Activated CD4-positive, CD25-positive, alpha-beta regulatory T cell treated with anti-CD3 and anti-CD28 coated beads, Interleukin-2, amount 50 U/mL, for 16 hours (primary cell): ENCODE measurements at places on chromosomes 1 and 21.

DNA sequence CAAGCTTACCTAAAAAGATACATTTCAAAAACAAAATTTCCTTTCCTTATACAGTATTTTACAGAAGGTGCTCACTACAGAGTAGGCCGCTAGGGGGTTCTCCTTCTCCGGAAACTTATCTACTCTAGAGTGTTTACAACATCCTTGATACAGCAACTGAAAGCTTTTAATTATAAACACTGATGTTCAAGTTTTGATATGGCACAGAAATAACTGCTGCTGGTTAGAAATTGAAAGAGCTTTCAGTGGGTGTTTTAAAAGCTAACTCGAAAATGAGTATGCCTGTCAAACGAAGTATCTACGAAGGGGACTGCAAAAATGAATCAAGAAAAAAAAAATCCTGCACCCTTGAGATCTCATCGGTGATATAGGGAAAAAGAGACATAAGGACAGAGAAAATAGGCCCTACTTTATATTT lies 1.0 kb downstream of the YOD1 start:
- peak; percentile 21 for DNase-seq

DNA sequence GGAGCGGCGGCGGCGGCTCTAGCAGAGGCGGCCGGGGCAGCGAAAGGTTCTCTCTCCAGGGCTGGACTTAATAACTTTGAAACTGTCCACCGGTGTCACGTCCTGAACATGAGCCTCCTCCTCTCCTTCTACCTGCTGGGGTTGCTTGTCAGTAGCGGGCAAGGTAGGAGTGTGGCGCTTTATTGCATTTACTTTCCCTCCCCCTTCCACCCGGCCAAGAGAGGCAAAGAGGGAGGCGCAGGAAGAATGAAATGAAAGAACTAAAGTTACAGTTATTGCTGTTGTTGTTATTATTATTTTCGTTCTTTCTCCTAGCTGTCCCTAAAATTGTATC lies 214 bp downstream of the NCAM2 start:
- no peak for DNase-seq

DNA sequence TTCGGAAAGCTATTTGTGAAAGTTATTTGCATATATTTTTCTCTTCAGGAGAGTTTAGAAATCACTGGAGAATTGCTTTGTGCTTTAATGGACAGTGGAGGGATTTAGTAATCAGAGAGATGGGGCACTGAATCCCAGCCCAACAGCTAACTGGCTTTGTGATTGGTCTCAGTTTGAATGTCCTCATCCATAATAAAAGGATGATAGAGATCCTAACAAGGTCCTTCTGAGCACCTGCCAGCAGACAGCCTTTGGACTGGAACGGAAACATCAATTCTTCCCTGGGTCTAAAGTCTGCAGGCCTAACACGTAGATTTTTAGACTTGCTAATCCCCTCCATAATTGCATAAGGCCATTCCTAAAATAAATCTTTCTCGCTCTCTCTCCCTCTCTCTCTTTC lies 112.0 kb upstream of the ADAMTS5 start:
- DNase-seq = no peak

DNA sequence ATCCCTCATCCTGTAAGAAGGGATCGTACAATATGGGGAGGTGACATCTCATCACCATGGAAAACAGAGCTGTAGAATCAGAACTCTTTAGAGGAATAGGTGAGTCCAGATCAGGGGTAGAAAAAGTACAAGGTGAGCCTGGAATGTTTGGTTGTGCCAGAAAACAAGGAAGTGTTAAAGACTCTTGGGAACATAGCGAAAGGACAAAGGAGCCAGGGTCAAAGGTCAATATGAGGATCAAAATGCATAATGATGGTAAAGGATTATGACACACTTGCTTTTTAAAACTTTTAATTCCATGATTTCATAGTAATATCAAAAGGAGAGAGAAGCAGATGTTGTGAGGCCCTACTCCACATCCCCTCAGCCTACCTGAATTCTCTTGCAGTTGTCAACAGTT lies 19.2 kb upstream of the TRIM33 start:
- DNase-seq = no peak

- DNase-seq = no peak
These were observed 120.3 kb upstream of the VAMP3 start for GRCh38 chr1:7650801-7651200.

DNA sequence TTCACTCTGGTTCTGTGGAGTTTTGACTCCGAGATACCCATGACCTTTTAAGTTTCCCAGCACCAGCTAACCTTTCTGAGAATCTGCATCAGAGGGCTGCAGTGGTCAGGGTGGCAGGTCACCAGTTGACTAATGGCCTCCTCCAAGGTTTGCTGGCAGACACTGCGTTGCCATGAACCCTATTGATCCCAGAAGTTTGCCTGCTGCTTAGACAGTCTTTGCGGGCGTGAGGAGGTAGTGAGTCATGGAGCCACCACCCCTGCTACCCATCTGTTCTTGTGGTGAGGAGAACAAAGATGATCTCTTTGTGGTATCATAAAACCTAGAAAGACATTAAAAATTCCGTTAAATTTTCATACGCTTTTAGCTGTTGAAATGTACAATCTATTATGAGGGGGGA lies 180.4 kb downstream of the FGGY start:
- no peak for DNase-seq

DNA sequence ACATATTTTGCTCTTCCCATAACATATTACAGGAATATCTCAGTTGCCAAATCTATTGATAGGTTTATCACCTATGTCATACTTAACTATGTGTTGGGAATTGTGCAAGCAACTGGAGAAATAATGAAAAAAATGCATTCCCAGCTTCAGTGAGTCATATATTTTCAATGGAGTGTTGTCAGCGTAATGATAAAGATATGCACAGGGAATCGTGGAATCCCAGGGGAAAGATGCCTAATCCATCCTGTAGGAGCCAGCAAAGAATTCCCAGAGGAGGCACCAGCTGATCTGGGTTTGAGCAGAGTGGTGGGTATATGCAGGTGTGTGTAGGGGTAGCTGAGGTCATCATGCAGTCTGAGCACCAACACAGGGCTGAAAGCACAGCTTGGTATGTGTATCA lies 213.3 kb upstream of the DAB1 start:
- no peak for DNase-seq

DNA sequence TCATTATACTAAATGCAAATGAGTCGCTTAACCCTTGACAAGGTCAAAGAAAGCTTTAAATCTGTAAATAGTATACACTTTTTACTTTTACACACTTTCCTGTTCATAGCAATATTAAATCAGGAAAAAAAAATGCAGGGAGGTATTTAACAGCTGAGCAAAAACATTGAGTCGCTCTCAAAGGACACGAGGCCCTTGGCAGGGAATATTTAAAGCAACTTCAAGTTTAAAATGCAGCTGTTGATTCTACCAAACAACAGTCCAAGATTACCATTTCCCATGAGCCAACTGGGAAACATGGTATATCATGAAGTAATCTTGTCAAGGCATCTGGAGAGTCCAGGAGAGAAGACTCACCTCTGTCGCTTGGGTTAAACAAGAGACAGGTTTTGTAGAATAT lies 62.7 kb downstream of the CAPN2 start:
- no peak for DNase-seq

GRCh38 chr21:29939104-29939923 lies 482 bp downstream of the GRIK1 start:
- DNase-seq = no peak

DNA sequence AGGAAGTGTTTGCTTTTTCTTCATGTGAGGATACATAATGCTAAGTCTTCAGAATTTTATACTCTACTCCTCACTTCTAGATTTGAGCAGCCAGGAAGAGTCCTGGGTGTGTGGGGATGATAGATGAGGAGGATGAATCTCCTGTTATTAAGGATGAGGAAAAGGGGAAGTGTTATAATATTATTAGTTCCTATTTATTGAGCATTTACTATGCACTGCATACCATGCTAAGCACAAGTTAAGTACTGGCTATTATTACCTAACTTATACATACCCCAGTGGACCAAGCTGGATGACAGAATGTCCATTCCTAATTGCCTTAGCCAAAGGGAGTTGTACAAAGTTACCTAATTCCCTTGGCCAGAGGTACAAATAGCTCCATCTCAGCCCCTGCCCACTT lies 19.8 kb downstream of the CACHD1 start:
- DNase-seq = no peak

GRCh38 chr1:8493916-8494540 lies 176.1 kb downstream of the SLC45A1 start:
- DNase-seq = no peak

- no peak for DNase-seq
These were observed 895.9 kb upstream of the ADGRL4 start for GRCh38 chr1:79902418-79902817.

DNA sequence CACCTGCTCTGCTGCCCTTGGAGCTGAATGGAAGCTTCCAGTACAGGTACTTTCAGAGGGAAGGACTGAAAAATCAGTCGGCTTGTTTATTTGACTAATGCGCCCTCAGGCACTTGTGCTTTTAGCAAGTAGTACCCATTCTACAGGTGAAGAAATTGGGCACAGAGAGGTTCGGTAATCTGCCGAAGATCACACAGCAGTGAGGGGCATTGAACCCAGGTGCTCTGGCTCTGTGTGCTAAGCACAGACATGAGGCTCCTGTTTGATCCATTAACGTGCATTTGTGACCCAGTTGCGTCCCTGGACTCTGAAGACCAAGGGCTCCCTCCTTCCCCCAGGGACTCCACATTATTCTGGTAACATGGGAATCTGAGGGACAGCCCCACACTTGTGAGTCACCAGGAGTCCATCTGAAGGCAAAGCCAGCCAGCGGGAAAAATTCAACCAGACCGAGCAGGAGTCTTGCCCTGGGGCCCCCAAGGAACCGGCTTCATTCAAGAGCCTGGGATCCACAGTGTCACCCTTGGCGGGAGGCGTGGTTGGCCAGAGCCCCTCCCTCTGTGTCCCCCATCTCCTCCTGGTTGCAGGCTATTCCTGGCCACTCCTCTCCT lies 192.4 kb upstream of the ARHGEF16 start:
- DNase-seq = no peak

GRCh38 chr1:221829327-221830015 lies 87.6 kb upstream of the DUSP10 start:
- DNase-seq = peak; percentile 17

- DNase-seq = no peak
These were observed 4.0 kb downstream of the CHI3L1 start for GRCh38 chr1:203182387-203182953.

GRCh38 chr1:207453710-207454045 lies 450 bp upstream of the CR2 start:
- DNase-seq = no peak

DNA sequence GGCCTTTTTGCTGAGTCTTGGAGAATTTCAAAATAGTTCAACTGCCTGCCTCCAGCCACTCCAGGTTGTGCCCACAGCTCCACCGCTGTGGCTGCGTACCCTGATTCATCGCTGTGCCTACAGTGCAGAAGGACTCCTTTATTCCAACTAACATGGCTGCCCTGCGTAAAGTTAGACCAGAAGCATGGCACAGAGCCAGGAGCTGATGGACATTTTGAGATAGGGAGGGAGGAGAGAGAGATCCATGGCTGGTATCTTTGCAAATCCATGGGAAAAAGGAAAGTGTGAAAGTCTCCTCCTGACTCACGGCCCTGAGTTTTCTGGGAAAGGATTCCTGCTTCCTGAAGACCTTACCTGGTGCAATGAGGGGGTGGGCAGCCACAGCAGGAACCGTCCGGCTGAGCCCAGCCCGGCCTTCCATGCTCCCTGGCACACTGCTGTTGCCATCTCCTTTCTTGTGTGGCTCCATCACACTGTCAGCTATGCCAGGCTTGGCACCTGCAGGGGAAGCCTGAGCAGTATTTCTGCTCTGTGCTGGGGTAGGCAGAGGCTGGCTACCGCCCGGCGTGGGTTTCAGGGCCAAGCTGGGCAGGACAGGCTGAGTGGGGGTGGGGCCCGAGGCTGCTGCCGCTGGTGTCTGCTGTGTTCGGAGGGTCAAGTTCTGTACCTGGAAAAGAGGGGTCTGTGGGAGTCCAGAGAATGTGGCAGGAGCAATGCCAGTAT lies 46.0 kb upstream of the A3GALT2 start:
- no peak for DNase-seq

DNA sequence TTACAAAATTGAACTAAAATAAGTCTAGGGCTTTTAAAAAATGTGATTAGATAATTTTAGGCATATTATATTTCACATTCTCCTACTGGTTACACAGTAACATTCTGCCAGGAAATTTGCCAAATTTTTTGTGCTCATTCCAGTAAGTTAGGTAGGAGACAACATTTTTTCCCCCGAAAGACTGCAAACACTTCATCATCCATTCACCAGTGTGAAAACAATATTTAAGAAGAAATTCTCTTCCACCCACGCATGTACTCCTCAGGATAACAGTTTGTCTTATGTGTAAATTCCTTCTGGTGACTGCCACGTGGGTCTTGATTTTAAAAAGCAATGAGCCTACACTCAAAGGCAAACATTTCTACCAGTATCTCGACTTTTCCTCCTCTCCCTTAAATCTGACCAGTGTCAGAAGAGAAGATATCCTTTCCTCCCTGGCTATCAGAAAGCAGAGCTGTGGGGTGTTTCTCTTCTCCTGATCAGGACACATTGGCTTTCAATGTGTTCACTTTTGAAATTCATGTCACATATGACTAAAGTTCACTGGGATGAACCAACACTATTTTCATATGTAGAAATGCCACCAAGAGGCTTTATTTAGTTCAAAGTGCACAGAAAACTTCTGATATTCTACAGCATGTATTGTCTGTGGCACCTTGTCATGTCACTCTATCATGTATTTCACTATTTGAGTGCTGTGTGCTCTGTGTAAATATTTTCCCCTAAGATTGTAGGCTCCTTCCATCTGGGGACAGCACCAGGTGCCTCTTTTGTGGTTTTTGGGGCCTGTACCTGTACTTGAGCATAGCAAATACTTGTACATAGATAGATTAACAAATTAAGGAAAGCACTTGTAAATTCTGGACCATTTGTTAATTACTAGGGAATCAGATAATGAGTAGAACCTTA lies 38.6 kb downstream of the LHX9 start:
- DNase-seq = no peak

DNA sequence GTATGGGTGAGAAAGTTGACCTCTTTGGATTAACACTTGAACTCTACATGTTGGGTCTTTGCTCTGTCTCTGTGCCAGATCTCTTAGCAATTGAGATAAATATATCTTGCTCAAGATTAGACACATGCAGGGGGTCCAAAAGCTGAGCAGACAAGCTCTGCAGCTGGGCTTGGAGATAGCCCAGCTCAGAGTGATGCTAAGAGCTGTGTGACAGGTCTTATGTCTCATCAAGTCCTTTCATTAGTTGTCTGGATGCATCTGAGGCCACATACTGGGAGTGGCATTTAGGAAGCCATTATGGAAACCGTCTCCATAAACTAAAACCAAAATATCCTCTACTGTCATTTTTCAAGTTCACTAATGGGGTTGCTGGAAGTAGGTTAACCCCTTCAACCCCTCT lies 289.4 kb upstream of the DUSP10 start:
- DNase-seq = no peak
